ENCODE measurements at places on chromosomes 11 and 22.
A peak's percentile ranks its signal among the peaks of the same experiment; 100 is the strongest.

GRCh38 chr11:13119941-13120520 is 110.9 kb downstream of the RASSF10 start:
- DNase-seq: no peak

DNA sequence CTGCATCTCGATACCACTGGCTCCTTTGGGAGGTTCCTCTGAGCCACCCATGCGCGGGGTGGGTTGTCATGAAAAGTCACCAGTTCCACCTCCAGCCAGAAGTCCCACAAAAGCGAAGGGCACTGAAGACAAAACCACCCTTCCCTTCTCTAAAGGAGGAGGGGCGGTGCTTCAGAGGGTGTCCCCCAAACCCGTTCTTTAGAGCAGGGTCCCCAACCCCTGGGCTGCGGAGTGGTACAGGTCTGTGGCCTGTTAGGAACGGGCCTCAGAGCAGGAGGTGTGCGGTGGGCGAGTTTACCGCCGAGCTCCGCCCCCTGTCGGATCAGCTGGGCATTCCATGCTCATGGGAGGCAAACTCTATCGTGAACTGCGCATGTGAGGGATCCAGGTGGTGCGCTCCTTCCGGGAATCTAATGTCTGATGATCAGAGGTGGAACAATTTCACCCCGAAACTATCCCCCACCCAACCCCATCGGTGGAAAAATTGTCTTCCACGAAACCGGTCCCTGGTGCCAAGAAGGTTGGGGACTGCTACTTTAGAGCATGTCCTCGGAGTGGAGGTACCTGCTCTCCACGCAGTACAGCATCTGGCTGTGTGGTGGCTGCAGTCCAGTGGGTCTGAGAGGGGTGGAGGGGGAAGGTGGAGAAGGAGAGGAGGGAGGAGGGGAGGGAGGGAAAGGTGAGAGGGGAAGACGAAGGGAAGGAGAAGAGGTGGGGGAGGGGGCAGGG is 72.9 kb upstream of the SEPTIN5 start:
- no peak for DNase-seq

- no peak for DNase-seq
Measured at GRCh38 chr11:105456950-105457349, 152.9 kb upstream of the GRIA4 start.

GRCh38 chr22:23263651-23264555 is 83.6 kb downstream of the BCR start:
- DNase-seq: peak; percentile 42

DNA sequence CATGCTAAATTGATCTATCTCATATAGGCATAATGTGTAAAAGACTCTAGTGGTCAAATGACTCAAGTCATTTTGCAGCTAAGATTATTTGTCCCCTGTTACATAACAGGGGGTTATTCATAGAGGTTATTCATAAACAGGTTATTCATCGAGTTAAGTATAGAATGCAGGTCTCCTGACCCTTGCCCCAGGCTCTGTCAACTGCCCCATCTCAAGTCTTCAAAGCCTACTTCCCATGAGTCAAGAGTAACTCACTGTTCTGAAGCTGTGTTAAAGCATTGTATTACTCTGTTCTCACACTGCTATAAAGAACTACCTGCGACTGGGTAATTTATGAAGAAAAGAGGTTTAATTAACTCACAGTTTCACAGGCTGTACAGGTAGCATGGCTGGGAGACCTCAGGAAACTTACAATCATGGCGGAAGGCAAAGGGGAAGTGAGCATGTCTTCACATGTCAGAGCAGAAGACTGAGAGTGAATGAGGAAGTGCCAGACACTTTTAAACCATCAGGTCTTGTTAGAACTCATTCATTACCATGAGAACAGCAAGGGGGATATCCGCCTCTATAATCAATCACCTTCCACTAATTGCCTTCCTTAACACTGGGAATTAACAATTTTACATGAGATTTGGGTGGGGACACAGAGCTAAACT is 226.2 kb upstream of the BLID start:
- DNase-seq: no peak

DNA sequence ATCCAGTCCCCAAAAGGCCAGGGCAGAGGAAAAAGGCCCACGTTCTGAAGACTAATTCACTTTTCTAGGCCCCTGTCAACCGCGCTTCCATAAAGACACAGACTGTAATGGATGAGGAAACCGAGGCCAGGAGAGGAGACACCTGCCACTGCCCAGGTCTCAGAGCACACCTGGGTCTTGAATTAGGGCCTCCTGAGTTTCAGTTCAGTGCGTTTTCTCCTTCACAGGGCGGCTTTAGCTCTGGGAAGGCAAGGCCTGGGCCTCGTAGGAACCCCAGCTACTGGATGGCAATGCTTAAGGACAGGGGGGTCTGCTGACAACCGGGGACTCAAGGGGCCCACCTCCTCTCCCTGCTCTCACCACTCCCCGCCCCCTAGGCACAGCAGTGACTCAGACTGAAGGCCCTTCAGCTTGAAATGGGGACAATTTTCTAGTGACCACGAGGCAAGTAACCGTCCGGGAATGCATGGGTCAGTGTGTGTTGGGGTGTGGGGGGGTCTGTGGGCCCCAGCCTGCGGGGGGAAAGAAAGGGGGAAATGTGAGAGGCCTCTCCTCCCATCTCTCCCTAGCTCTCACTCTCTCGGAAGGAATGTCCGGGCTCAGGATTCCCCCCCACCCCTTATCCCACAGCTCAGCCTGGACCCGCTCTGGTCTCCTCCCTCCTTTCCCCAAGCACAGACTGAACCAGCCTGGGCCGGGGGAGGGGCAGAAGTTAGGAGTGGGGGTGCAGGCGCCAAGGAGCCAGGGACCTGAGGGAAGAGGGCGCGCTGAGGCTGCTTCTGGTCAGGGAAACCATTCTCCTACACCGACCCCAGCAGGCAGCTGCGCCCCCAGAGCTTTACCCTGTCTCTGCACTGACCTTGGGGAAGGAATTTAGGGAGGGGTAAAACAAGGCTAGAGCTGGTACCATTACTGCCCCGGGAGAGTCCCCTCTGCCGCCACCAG is 17.2 kb downstream of the CREB3L1 start:
- DNase-seq: no peak

DNA sequence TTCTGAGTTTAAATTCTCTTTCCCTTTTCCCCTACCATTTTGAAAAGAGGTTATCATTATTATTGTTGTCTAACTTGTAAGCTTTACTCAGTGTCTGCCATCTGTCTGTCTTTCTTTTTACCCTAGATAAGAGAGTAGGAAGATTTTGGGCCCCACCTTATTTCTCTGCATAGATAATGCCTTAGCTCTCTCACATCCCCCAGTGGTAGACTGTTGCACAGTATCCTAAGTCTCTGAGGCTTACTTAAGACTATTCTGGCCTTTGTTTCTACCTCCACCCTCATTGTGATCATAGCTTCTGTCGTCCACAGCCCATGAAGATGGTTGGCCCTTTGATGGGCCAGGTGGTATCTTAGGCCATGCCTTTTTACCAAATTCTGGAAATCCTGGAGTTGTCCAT is 3.6 kb upstream of the OR51L1 start:
- no peak for DNase-seq

DNA sequence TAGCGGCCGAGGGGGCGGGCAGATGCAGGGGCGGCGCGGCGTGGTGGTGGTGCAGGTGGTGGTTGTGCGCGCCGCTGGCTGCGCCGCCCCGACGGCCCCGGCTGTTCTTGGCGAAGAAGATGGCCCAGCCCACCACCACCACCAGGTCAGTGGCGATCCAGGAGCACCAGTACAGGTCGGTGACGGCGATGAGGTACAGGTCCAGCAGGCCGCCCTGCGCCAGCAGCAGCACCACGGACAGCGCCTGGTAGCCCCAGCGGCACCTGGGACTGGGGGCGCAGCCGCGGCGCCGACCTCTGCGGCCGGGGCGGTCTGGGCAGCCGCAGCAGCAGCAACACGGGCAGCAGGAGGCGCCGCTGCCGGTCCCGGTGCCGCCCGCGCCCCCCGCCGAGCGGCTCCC is 879 bp downstream of the TMEM121B start:
- peak; percentile 49 for DNase-seq

DNA sequence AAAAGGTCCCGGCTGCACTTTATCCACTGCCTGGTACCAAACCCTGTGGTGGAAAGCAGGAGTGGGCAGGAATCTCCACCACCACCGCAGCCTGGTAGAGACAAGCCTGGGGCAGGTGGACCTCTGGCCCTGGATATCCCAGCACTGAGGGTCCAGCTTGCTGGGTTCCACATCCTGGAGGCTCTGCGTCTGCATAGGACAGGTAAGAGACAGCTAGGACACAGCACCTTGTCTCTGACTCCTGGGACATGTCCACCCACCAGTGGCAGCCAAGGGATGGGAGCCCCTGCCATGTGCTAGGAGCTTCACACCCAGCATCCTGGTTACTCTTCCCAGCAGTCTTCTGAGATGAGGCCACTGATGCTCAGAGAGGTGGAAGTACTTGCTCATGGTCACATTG is 105.5 kb downstream of the MYO18B start:
- DNase-seq: no peak

DNA sequence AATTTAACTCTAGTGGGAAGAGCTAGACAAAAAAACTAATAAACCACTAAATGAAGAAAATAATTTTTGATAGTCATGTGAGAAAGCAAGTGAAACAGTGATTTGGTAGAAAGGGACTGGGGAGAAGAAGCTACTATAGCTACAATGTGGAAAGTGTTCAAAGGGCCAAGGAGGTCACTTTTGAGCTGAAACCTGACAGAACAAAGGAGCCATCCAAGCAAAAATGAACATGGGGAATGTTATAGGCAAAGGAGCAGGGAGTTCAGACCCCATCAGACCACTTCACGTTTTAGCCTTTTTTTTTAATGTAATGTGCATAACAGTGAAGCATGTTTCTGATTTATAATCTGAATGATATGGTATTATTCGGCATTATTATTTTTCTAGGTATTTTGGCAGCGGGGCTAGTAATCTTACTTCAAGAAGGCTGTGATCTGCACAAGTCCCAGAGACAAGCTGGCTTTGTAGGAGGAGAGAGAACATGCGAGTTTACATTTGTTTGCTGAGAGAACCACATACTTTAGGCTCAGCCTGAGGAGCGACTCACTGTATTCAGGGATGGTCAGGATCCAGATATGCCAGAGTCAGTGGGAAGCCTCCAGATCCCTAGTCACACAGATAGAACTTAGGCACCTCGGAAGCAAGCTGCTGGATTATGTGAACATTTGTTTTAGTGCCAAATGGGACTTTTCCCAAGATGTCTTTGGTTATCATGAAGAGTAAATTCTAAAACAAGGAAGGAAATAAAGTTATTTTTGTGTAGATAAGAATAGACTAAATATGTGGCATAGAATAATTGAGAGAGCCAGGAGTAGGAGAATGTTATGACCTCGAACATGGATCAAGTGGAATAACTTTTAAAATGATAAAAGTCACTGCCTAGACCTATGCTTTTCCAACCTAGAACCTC is 118.6 kb downstream of the TRIM44 start:
- no peak for DNase-seq

GRCh38 chr11:88087337-88087736 is 87.9 kb downstream of the RAB38 start:
- DNase-seq: no peak

DNA sequence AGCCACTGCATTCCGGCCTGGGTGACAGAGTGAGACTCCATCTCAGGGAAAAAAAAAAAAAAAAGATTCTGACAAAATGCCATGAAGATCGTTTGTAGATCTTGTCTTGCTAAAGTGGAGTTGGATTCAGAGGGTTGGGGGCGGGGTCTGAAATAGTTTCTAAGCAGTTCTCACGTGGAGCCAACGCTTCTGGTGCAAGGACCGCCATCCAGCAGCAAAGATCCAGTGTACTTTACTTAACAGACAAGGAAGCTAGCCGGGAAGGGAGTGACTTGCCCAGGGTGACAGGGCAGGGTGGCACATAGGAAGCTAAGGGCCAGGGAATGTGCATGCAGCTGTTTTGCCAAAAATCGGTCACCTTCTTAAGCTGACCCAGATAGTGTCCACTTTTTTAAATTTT is 27.4 kb downstream of the APOL1 start:
- DNase-seq: no peak

- DNase-seq: no peak
Measured at GRCh38 chr22:25835348-25835747, 93.4 kb downstream of the MYO18B start.

- no peak for DNase-seq
Measured at GRCh38 chr22:42132457-42132856, 1.8 kb upstream of the CYP2D6 start.

- peak; percentile 64 for DNase-seq
Measured at GRCh38 chr11:74311352-74311926, at the start of gene P4HA3. Gene P4HA3, minus strand, starts transcription at chr11:74311640. Its CDS starts 29 bp downstream, at chr11:74311611.

DNA sequence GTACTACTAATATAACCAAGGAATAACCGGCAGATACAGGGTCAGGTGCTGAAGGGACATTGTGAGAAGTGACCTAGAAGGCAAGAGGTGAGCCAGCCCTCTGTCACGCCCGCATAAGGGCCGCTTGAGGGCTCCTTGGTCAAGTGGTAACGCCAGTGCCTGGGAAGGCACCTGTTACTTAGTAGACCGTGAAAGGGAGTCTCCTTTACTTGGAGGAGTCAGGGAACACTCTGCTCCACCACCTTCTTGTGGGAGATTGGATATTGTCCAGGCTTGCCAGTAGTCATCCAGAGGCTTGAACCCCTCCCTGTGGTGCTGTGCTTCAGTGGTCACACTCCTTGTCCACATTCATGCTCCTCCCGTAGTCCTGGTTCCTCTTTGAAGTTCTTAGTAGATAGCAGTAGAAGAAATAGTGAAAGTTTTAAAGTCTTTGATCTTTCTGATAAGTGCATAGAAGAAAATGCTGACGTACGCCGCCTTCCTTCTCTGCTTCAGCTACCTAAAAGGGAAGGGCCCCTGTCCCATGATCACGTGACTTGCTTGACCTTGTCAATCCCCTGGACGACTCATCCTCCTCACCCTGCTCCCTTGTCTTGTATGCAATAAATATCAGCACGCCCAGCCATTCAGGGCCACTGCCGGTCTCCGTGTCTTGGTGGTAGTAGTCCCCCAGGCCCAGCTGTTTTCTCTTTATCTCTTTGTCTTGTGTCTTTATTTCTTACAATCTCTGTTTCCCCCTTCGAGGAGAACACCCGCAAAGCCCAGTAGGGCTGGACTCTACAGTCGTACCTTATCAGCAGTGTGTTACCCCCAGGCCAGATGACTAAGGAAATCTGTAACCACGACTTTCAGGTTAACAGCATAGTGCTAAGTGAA is 6.1 kb downstream of the NUP50 start:
- DNase-seq: peak; percentile 47

GRCh38 chr11:727281-727701 is 20.0 kb upstream of the TALDO1 start:
- DNase-seq: no peak

GRCh38 chr11:19879307-19880087 is 166.9 kb downstream of the NAV2 start:
- DNase-seq: no peak

- DNase-seq: no peak
Measured at GRCh38 chr22:46062971-46063631, 86.1 kb upstream of the WNT7B start.

- DNase-seq: peak; percentile 36
Measured at GRCh38 chr11:47552056-47552565, 821 bp downstream of the CELF1 start.

- no peak for DNase-seq
Measured at GRCh38 chr11:81967242-81967641, 766.4 kb downstream of the FAM181B start.
